Gastroesophageal sphincter (tissue), 4 donors: ENCODE measurements at places on chromosomes 2 and 18. TPM values are rescaled to one million over a fixed set of nuclear protein-coding genes. Genes with fewer than 3 reads are reported as not detected.

DNA sequence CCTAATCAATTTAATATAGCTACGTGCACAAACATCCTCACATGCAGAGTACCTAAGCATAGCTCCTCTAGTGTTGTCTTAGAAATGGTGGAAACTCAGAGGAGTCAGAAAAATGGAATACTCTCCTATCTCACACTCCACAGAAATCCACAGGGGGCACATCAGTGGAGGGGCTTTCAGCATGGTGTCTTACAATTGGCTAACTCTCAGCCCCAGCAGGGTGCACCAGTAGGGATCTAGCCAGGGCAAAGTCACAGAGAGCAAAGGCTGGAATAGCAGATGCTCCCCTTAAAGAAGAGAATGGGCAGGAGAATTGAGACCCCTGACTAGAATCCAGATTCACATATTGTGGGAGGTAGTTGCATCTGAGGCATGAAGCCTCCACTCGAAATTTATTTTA lies 135.7 kb downstream of the MAIP1 start:
- no peak for ATAC-seq

SCN2A gene
- 0.12 TPM for total RNA-seq

GRCh38 chr2:174493549-174494331 lies 6.9 kb upstream of the GPR155 start:
- no peak for ATAC-seq

GRCh38 chr2:101518578-101519492 lies 43.9 kb upstream of the RFX8 start:
- ATAC-seq: peak; percentile 29

GRCh38 chr2:148900350-148900837 lies 25.4 kb downstream of the KIF5C start:
- ATAC-seq: no peak

FSHR gene
- total RNA-seq: not detected

GRCh38 chr2:204033611-204034495 lies 97.3 kb downstream of the ICOS start:
- ATAC-seq: no peak

GRCh38 chr2:29082804-29083495 lies 8.6 kb upstream of the PCARE start:
- no peak for ATAC-seq
